ENCODE measurements at places on chromosomes 11 and 22.
A peak's percentile ranks its signal among the peaks of the same experiment; 100 is the strongest.

- no peak for DNase-seq
Observed at GRCh38 chr22:19895160-19895849, 40.6 kb upstream of the GNB1L start.

DNA sequence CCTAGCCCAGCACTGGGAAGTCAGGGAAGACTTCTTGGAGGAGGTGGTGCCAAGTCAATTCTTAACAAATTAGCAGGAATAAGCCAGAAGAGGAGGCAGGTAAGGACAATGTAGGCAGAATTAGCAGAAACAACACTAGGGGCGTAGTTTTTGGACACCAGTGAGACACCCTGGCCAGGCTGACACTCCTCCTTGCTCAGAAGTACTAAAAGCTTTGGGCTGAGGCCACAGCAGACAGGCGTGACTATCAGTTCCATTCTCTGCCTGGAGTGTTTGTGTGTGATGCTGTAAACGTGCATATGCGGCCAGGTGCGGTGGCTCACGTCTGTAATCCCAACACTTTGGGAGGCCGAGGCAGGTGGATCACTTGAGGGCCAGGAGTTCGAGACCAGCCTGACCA, 36.0 kb downstream of the PHF21B start:
- no peak for DNase-seq

DNA sequence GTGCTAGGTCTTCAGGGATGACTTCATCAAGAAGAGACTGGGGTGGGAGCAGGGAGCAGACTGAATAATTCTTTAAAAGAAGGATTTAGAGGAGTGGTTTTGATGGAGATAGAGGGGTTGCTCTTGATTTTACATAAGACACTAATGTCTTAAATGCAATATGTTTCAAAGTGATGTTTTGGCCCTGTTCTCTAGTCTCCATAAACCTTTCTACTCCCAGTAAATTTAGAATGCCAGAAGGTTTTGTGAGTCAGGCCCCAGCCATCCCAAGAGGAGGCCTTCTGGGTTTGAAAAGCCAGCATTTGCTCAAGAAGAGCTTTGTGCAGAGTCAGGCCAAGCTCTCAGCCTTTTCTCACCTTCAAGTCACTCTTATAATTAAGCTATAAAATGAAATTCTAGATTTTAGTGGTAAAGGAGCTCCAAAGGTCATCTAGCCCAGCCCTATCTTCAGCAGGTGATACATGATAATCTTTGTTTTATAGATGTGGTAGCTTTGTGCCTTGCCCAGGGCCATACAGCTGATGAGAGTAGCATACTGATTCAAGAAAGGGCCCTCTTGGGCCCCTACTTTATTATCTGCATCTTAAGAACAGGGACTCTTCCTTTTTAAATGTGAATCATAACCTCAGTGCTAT, 122.8 kb upstream of the MTNR1B start:
- no peak for DNase-seq

- no peak for DNase-seq
Observed at GRCh38 chr11:41609511-41609910, 150.1 kb upstream of the LRRC4C start.

GRCh38 chr11:8290081-8290810, 26.6 kb upstream of the LMO1 start:
- no peak for DNase-seq

DNA sequence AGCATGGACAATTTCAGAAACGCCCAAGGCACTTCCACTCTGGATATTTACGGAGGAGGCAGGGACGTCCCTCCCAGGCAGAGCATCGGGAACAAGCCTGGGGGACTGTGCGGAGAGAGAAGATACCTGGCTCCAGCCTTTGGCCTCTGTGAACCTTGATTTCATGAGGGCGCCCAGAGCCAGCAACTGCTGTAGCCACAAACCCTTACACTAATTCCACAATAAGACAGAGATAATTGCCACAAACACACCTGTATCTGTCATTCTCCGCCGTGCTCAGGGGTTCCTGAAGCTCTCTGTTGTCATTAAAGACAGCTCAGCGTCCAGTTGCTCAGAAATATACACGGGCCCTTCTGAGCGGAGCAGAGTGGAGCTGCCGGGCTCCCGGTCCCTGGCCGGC, 1292.1 kb downstream of the TBC1D22A start:
- DNase-seq, result no peak

- DNase-seq, result no peak
Observed at GRCh38 chr22:28629420-28630176, 50.0 kb downstream of the TTC28 start.

DNA sequence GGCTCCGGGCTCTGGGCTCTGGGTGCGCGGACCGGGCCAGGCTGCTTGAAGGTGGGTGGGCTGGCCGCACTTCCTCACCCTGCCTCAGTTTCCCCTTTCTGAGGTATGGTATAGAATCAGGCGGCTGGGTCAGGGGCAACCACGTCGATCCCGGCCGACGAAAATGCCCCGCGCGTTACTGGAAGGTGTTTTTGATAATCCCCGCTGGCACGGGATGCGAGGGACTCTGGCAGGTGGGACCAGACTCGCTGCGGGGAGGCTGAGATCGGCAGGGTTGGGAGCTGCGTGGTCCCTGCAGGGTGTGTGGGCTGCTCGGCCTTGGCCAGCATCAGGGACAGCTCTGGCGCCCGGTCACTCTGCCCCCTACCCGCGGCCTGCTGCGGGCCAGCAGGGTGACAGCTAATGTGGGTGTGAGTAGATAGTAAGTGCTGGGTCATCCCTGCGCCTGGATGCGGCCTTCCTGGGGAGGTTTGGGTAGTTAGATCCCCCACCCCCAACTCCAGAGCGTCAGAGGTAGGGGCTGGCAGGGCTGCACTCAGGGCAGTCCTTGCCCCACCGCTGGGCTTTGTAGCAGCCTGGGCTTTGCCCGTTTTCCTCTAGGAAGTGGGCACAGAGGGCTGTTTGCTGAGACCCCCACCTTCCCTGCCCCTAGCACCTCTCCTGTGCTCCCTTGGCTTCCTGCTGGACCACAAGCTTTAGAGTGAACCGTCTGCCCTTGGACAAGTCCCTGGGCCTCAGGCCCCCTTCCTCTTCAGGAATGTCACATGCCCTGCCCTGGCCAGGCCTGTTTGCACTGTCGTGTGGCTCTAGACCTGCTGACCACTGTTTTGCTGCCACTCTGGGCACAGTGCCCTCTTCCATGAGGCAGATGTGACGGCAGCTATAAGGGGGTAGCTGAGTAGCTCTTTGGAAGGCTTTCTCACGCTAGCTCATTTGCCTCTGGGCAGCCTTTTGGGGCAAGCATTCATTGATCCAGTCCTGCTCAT, 579 bp downstream of the TANGO2 start:
- DNase-seq, result no peak

GRCh38 chr11:92131289-92131865, 93.2 kb upstream of the FAT3 start:
- DNase-seq, result no peak

GRCh38 chr11:91817996-91818395, 406.6 kb upstream of the FAT3 start:
- DNase-seq, result no peak

- DNase-seq, result no peak
Observed at GRCh38 chr22:48720662-48721394, 1106.8 kb downstream of the BRD1 start.

DNA sequence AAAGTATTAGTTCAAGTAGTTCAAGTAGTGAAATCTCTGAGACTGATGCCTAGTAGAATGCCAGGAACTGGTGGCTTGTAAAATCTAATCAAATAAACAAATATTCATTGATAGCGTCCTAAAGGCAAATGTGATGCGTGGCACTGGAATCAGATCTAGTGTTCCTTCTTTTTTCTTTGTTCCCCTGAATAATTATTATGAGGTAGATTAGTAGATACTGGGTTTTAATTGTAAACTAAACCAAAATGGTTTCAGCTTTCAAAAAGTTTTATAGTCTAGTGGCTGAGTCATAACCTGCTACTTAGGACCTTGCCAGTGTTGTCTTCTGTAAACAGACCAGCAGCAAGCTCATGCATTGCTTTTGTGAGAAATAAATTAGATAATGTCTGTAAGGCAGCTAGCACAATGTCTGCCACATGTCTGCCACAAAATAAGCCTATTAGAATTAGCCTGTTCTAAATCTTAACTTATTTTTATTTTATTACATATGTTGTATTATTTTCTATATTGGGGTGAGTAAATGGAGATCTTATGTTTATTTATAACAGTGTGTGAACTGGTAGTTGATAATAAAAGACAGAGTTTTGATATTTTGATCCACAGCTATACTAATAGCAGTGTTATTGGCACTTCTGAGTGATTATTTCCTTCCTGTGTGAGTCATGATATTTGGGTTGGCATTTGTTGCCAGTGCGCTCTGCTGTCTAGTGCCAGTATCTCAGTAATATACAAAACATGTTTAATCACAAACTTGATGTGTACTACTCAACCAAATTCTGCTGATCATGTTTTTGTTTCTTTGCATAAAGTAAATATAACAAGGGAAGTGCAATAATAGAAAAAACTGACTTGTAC, 135.7 kb downstream of the TMEM135 start:
- DNase-seq, result no peak

DNA sequence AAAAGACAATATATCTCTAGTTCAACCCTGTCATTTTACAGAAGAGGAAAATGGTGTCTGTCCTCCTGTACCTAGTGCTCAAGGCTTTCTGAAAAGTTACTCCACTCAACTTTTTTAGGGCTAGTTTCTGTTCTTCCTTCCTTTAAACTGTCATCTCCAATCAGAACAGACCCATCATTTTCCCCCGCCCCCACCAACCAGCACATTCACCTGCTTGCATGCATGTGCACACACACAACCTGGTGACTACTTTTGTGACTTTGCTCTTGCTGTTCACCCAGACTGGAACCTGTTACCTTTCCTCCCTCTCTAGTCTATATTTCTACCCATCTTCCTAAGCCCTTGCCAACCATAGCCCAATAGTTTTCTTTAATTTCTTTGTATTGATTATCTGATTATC, 5.6 kb downstream of the FBXO7 start:
- peak; percentile 41 for DNase-seq

DNA sequence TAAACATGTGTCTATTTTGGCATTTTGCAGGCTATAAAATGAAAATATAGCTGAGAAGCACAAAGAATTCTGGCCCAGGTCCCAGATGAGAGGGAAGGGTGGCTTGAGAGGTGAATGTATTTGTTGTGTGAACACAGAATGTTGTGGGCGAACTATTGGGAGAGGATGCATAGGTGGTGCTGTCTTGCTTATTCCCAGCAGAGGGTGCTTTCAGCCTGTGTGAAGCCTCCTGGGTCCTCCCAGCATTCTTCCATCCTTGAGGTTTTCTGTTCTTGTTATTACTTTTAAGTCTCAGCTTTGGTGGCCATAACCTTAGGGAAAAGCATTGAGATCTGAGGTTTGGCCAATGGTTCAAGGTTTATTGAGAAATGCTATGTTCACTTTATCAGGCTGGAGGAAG, 108.7 kb upstream of the SNX19 start:
- no peak for DNase-seq

DNA sequence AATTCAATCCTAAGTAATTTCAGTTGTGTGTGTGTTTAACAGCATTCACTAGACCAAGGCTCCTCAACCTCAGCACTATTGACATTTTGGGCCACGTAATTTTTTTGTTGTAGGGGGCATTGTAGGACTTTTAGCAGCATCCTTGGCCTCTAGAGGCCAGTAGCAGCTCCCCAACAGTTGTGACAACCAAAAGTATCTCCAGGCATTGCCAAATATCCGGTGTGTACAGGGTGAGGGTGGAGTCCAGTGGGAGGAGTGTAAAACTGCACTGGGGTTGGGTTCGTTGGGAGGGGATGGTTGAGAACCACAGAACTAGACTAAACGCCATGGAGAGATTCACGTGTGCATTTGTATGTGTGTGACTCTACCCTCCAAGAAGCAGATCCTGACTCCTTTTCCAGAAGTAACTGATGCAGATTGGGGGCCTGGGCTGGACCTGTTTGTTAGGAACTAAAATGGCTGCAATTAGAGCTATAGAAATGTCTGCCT, 5.9 kb upstream of the PHF21A start:
- no peak for DNase-seq

DNA sequence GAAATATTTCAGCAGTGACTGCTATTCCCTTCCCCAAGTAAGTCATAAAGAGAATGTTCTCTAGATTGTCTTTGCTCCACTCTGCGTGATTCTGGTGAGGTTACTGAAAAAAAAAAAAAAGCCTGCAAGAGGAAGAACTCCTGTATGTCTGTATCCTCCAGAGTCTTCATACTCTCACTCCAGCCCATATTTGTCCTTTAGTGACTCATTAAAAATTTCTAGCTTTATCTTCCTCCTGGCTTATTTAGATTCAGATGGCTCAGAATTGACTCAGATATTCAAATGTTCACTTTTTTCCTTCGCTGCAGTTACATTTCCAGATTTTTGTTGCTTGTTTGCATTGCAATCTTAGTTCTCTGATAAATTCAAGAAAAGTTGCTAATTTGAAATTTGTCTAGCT, 76.3 kb upstream of the CNTN5 start:
- no peak for DNase-seq

GRCh38 chr11:1778141-1778911, 14.6 kb upstream of the CTSD start:
- DNase-seq, result no peak

GRCh38 chr22:20956258-20957101, 10.6 kb upstream of the AIFM3 start:
- DNase-seq, result no peak

- DNase-seq, result no peak
Observed at GRCh38 chr22:27318516-27318915, 483.0 kb downstream of the MN1 start.

- no peak for DNase-seq
Observed at GRCh38 chr11:41133023-41133422, 326.4 kb downstream of the LRRC4C start.

GRCh38 chr11:1439341-1439740, 47.2 kb downstream of the MOB2 start:
- DNase-seq, result no peak

- DNase-seq, result no peak
Observed at GRCh38 chr22:39313258-39314001, 6.0 kb downstream of the RPL3 start.

- no peak for DNase-seq
Observed at GRCh38 chr11:46942172-46942571, 5.6 kb downstream of the CSTPP1 start.

DNA sequence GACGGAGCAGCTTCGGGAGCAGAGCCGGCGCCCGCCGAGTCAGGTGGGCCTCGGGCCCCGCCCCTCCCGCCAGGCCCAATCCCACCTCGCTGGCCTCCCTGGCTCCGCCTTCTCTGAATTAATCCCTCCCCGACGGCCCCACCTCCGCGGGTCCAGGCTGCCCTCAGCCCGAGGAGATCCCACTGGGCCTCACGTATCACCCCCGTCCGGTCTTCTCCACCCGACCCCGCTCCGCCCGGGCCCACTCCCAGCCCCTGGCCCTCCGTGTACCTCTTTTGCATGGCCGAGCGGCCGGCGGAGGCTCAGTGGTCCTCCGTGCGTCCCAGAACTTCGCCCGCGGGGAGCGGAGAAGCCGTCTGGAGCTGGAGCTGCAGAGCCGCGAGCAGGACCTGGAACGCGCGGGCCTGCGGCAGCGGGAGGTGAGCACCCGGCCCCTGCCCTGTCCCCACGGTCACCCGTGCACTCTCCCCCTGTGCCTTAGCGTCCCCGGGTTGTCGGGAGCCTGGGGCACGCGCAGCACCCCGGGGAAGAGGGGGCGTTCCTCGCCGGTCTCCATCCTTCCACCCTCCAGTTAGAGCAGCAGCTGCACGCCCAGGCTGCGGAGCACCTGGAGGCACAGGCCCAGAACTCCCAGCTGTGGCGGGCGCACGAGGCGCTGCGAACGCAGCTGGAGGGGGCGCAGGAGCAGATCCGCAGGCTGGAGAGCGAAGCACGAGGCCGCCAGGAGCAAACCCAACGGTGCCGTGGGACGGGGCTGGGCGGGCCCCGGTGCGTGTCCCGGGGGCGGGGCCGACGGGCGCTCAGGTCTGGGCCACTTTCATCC, 2.2 kb upstream of the CD151 start:
- DNase-seq, result peak; percentile 56

- DNase-seq, result no peak
Observed at GRCh38 chr11:15536438-15536837, 421.7 kb downstream of the INSC start.

- no peak for DNase-seq
Observed at GRCh38 chr22:29435236-29436136, 2.9 kb upstream of the RFPL1 start.

Data from stimulated activated CD4-positive, alpha-beta T cell treated with anti-CD3 and anti-CD28 coated beads, Interleukin-15, amount 100 ng/mL, for 48 hours (primary cell).